ENCODE measurements at places on chromosomes 7 and 10.

DNA sequence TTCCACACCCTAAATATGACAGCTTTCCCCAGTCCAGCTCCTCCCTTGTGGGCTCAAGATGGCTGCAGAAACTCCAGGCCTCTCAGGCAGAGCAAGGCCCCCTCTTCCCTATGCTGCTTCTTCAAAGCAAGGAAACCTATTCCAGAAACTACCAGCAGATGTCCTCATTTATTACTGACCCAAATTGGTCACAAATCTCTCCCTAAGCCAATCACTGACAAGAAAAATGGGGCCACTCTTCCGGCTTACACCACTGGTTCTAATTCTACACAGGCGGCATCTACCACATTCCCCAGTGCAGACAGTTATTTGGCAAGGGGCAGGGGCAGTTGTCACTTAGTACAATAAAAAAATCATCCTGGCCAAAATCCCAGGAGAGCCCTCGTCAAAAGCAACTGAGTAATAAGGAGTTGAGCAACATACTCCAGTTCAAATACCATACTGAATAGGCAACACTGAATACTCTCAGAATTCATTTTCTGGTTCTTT lies 150.4 kb downstream of the SFMBT2 start:
- DNase-seq = peak; percentile 43

- no peak for DNase-seq
Measured at GRCh38 chr10:44357023-44357540, 27.8 kb downstream of the CXCL12 start.

DNA sequence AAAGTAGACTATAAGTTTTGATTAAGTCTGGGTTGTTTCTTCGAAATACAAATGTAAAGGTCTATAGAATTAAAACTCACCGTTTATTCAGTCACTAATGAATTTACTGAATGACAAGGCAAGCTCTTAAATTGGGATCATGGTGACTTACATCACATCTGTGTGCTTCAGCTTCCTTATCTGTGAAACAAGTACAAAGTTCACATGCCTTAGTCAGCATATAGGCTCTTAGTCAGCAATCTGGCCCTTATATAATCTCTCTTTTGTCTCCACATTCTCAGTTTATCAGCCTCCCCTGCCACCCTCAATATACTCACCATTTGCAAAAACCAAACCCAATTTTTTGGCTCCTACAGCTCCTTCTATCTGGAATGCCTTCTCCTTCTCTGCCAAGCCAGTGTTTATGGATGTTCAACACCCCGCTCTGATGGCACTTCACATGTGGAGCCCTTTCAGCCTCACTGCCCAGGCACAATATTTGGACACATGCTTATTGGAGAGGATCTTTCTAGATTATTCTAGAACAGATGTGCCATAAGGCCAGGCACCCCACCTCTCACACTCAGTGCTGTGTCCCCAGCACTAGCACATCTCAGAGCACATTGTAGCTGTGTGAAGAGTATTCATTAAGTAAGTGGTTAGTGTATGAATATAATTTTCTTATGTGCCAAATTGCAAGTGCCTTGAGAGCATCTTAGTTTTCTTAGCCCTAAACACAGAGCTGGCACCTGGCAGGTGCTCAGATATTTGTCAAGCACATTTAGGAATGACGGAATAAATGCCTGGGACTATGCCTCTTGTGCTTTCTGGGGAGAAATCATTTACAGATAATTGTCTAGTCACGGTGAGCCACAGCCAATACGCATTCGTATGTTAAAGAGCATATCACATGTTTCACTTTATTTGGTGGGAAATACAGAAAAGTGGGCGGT lies 9.8 kb upstream of the LAMB1 start:
- peak; percentile 24 for DNase-seq

GRCh38 chr10:62052276-62052675 lies 150.8 kb downstream of the ARID5B start:
- DNase-seq = no peak

DNA sequence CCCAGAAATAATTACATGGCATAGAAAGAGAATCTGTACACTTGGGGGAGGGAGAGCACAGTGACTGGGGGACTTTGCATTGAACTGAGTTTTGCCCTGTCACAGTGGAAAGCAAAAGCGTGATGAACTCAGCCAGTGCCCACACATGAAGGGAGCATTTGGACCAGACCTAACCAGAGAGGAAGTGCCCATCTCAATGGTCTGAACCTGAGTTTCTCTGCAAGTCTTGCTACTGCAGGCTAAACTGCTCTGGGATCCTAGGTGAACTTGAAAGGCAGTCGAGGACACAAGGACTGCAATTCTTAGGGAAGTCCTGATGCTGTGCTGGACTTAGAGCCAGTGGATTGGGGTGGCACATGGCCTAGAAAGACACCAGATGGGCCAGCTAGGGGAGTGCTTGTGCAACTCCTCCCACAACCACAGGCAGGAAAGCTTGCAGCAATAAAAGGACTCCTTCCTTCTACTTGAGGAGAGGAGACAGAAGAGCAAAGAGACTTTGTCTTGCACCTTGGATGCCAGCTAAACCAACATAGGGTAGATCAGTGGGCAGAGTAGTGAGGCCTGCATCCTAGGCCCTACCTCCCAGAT lies 259.0 kb downstream of the GRM8 start:
- DNase-seq = no peak

GRCh38 chr7:50559881-50560280 lies 5.3 kb downstream of the DDC start:
- no peak for DNase-seq

- DNase-seq = no peak
Measured at GRCh38 chr10:71333129-71333887, 14.2 kb downstream of the SLC29A3 start.

DNA sequence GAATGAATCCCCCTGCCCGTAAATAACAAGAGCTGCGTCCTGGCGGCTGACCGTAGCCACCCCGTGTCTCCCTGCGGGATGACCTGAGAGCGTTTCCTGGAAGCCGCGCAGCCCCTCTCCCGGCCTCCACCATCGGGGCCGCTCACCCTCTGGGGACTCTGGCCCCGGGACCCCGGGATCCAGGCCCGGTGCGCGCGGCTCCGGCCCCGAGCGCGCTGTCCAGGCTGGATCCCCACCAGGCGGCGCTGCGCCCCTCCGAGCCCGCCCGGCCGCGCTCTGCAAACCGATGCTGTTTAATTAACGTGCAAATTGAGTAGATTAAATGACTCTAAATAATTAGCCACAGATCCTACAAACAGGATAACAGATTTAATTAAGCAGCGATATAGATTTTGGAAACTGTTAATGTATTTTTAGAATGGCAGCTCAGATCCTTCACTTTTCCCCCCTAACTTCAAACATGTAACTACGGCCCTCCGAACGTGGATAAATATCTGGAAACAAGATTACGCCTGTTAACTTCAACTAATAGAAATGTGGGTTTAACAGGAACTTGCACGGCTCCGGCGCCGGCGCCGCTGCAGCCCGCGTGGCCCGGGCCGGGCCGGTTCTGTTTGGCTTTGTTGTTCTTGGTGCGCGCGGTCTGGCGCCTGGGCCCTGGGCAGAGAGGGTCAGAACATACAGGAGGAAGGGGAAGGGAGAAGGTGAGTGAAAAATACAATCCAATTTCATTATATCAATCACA lies 7.1 kb upstream of the UNCX start:
- DNase-seq = peak; percentile 57

- DNase-seq = no peak
Measured at GRCh38 chr7:131655447-131655846, 99.0 kb upstream of the PODXL start.

DNA sequence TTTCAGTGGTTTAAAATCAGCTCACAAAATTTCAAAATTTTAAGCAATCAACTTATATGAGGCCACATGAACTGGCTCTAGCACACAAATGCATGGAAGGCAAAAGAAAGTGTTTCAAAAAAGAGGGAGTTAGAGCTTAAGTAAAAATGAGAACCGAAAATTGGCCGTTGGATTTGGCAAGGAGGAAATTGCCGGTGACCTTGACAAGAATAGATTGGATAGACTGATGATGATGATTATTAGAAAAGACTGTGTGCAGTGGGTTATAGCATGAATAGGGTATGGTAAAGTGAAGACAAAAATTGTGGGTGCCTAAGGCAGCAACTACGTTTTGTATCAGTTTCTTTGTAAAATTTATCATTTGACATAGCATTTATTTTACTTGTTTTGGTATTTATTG lies 175.7 kb downstream of the SEMA3D start:
- DNase-seq = peak; percentile 16

DNA sequence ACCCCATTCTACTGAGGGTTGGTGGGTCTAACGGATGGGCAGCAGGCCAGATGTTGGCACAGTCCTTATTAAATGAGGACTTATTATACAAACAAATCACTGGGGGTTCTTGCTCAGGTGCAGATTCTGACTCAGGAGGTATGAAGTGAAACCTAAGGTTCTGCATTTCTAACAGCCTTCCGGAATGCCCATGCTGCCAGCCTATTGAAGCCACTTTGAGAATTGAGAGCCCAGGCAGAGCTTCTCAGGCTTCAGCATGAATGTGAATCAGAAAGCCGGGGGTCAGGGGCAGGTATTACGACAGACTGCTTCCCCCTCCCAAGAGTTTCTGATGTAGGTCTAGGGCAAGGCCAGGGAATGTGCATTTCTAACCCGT lies 34.1 kb upstream of the NPFFR1 start:
- DNase-seq = no peak

DNA sequence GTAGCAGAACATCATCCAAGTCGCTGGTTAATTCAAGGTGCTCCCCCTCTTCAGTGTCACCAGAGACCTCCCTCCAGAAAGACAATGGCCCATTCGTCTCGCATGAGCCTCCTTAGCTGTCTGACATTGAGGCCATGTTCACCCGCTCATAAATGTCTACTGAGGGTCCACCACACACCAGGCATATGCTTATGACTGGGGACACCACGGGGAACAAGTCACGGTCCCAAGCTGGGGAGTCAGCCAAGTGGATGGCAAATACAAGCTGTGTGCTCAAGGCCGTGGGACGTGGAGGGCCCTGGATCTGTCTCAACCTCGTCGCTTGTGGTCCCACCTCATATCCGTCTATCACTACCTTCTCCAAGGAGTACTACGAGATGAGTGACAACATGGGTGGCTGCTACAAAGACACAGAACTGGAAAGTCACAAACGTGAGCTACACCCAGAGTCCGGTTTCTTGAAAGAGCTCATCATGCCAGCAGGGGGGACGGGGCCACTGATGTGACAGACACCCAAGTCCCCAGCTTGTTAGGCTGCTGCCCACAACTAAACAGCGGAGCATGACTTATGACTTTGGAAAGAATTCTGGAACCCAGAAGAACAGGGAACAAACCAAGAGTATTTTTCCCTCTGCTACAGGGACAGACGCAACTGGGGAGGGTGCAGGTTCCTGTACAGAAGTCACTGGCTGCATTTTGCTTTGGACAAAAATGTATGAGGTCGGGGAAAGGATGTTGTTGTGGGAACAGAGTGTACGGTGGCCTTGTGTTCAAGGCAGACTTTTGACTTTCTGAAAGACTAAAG lies 189.6 kb downstream of the COBL start:
- DNase-seq = no peak

DNA sequence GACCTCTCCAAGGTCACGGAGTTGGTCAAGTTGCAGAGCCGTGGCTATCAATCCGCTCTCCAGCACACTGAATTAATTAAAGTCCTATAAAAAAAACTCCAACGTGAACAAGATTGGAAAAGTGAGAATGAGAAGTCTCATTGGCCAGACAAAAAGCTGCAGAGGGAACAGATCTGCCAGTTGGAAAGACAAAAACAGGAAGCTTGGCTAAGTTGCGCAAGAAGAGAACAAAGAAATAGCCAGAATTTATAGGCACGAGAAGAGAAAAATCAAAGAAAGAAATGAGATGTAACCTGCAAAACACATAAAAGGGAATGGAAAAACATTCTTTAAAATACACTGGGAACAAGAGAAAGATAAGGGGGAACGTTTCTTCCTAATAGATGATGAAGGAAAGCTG lies 45.7 kb upstream of the CRTAC1 start:
- DNase-seq = no peak

DNA sequence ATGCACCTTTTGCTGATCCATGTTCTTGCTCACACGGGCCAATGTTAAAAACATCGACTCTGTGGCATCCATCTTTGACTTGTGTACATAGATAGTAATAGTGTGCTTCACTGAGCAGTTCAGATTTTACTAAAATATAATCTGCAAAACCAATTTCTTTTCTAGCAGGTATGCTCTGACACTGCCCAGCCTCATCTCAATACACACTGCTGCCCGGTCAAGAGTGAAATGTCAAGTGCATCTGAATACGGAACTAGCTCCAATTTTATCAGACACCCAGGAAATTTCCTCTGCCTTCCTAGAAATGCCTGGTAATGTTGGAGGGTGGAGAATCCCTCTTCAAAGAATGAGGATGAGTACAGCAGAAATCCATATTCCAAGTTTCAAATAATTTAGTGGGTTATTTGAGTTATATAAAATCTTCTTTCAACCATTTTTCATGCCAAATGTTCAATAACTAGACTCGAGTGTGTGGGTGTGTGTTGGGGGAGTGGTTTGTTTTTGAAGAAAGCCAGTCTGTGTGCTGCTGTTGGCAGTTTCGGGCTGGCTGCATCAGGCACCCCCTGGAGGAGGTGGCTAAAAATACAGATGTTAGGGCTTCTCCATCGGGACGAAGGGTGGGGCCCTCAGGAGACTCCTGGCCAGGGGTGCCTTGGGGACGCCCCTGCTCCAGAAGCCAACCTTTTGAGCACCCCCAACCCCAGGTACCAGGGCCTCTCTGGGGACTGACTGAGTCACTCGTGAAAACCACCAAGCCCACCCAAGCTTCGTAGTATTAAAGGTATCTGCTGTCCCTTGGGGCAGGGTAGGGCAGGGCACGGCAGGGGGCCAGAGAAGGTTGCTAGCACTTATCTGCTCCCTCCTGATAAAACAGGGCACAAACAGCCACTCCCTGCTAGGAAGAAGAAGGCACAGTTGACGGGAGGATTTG lies 15.4 kb downstream of the CTBP2 start:
- peak; percentile 40 for DNase-seq

GRCh38 chr10:59808896-59809643 lies 55.8 kb upstream of the MRLN start:
- peak; percentile 54 for DNase-seq

DNA sequence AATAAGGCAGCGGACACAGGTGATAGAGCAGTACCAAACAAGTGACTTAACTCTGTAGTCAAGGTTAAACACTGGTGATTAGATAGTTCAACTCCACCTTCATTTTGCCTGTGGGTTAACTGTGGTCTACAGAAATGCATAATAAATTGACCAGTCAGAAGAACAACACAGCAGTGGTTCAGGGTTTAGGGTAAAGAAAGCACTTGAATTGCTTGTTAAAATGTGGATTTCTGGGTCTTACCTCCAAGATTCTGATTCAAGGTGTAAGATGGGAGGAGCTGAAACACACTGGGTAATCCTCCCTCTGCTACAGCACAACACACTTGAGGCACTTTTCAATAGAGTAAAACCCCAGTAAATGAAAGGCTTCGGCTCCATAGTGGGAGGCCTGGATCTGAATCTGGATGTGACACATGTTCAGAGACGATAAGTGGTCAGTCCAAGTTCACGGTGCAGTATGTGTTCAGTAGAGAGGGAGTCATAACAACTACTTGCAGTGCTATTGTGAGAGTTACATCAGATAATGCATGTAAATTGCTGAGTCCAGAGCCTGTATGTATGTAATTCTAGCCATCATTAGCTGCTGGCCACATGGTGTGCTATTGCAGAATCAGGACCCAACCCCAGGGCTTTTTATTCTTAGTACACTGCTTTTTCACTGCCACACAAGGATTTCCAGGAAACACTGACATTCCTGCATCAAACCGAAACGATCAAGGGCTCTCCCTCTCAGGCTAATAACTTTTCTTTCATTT lies 141.7 kb downstream of the SORCS1 start:
- DNase-seq = no peak

Measured in RPMI8226 (cell line).